ENCODE measurements at places on chromosomes 4 and X. TPM values are rescaled to one million over a fixed set of nuclear protein-coding genes. Genes with fewer than 3 reads are reported as not detected.
A peak's percentile ranks its signal among the peaks of the same experiment; 100 is the strongest.

GRCh38 chr4:113837397-113837796, 75.9 kb upstream of the CAMK2D start:
- no peak for DNase-seq

- DNase-seq: peak; percentile 71
These were observed 12.2 kb downstream of the ARHGEF6 start for GRCh38 chrX:136768469-136769084.

DNA sequence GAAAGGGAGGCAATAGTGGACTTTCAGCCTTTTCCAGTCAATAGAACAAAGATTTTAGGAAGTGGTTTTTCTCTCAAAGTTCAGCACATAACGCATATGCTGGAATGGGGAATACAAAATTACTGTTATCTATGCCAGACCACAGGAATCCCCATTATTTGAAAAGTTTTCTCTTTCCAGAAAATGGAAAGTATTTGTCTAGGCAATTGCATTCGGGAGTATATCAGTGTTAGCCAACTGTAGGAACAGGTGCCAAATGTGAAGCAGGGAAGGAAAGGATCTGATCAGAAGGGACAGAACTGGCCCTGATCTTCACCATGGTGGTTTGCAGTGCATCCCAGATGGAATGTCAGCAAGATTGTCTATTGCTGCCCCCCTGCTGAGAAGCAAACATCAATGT, 213.6 kb downstream of the CPE start:
- no peak for DNase-seq

GRCh38 chrX:65696613-65697012, 29.2 kb downstream of the MSN start:
- no peak for DNase-seq

DNA sequence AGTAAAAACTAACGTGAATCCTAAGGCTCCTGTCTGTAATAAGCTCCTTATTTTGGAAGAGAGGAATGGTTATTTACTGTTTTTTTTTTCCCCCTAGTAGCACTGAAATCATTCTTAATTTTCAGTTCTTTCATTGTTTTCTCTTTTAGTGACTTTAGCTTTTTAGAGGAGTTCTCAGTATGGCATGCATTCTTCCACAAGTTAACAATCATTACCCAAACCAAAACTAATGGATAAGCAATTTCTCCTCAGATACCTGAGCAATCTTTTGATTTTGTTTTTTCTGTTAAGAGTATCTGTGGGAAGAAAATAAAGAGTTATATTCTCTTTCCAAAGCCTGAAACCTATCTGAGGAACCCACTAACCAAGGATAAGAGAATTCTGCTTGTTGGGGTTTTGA, 16.7 kb upstream of the PPA2 start:
- no peak for DNase-seq

DNA sequence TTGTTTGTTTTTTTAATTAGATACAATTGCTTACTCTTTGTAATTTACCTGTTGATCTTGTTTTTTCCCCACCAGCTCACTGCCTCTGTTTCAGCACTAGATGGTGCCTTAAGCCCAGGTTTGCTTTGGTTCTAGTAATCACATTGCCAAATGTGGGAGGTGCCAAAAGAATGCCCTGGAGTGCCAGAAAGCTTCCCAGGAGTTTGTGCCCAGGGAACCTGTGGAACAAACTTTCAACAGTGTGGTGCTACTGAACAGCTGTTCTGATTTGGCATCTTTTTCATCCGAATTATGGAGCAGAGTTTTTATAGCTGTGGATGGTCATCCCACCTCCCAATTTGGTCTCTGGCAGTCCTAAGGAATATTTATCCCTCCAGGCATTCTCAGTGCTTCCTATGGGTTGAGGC, 1000.7 kb downstream of the STIM2 start:
- no peak for DNase-seq

GRCh38 chr4:123402121-123402465, 5.5 kb downstream of the SPRY1 start:
- DNase-seq: no peak

XAGE1B gene
- not detected for total RNA-seq

FAM9B gene
- not detected for total RNA-seq

FAM47A gene
- total RNA-seq: not detected

- no peak for DNase-seq
These were observed 17.6 kb downstream of the FBXO8 start for GRCh38 chr4:174265916-174266315.

DNA sequence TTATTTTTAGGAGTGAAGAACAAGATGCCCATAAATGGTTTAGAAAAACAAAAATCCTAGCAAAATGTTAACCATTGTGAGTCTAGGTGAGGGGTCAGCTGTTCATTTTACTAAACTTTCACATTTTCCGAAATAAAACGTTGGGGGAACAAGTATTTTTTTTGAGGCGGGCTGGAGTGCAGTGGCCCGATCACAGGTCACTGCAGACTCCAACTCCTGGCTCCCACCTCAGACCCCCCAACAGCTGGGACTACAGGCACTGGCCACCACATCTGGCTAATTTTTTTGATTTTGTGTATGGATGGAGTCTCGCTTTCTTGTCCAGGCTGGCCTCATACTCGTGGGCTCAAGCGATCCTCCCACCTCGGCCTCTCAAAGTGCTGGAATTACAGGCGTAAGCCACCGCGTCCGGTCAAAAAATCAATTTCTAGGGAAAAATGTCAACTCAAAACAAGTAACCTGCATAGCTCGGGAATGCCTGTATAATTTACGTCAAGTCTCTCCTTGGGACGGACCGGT, 742 bp upstream of the TAF1 start:
- DNase-seq: no peak

DNA sequence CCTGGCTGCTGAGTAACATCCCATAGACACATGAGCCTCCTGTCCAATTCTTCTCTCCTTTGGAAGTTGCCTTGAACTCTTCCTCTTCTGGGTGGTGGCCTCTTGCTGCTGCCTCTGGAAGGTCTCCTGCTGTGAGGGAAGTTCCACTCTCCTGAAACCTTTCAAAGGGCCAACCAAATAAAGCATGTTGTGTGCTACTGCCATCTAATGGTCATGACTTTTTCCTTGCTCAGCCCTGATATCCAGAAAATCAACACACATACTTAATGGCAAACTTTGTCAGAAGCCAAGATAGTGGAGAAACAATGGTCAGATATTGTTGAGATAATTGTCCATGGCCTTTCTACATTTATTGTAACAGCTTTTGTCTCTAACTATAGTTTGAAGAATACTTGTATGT, 19.1 kb upstream of the ZXDA start:
- DNase-seq: no peak

NHSL2 gene
- 4.5 TPM for total RNA-seq

NPNT gene
- 5.5 TPM for total RNA-seq

GLOD5 gene
- not detected for total RNA-seq

CCSER1 gene
- 10.4 TPM for total RNA-seq

GRCh38 chr4:73309211-73309610, 50.6 kb upstream of the ANKRD17 start:
- DNase-seq: no peak

GRCh38 chr4:53235547-53235946, 130.3 kb downstream of the SCFD2 start:
- no peak for DNase-seq

- peak; percentile 39 for DNase-seq
These were observed 838.3 kb downstream of the NLGN4X start for GRCh38 chrX:5390376-5390775.
